ENCODE measurements at places on chromosomes 7 and 10. TPM values are rescaled to one million over a fixed set of nuclear protein-coding genes. Genes with fewer than 3 reads are reported as not detected.

GRCh38 chr7:30136117-30136731 lies 1.4 kb downstream of the MTURN start:
- DNase-seq = no peak

The GALNT17 gene
- 4.0 TPM for polyA plus RNA-seq

DNA sequence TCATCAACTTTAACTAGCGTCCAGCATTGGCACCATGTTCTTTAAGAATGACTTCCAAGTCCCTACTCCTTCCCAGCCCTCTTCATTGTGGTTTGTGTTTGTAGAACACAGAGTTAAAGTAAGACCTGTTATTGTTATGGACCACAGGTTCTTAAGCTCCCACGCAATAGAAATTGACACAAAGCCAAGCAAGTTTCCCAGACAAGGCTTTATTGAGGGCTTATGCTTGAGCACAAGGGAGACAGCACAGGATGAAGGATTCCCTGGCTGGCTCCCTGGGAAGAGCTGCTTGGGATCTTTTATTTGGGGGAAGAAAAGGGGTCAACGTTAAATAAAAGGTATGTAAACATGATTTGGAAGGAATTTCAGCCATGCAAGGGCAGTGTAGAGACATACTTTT lies 44.3 kb upstream of the PRKCQ start:
- no peak for DNase-seq

DNA sequence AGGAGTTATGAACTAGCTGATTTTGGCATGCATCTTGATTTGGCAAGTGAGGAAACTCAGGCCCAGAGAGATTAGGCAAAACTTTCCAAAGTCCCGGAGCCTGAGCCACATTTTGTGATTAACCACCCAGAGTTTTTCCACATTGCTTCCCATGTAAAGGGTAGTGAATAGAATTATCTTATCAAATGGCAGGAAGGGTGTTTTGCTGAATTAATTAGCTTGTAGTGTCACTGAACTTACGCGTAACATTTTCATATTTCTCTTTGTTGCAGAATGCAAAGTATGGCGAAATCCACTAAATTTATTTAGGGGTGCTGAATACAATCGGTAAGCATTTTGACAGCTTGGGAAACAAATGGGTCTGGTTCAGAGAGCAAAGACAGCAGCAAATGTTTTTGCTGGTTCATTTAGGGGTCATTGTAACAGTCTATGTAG lies 176.2 kb downstream of the ST7 start:
- DNase-seq = no peak

- no peak for DNase-seq
These were observed 42.7 kb upstream of the CHST3 start for GRCh38 chr10:71921324-71922027.

The PCDH15 gene
- polyA plus RNA-seq = 5.1 TPM
